ENCODE measurements at places on chromosomes 2 and 18.

- no peak for DNase-seq
Measured at GRCh38 chr18:8841781-8842485, 136.6 kb downstream of the MTCL1 start.

DNA sequence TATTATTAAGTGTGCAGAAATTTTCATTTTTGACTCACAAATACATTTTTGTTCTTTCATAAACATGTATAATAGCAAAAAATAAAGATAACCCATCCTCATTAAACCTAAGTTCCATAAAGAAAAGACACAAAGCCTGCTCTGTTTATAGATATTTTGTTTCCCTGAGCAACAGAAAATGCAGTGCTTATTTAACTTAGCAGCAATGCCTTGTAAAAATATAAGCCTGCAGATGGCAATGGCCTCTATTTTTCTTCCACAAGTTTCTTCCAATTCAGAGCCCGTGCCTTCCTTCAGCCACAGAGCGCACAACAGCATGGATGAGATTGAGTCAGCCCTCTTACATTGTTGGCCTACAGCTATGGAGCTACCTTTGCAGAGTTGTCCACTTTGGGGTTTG, 43.6 kb downstream of the PKP4 start:
- DNase-seq, result no peak

GRCh38 chr18:74868461-74868860, 270.8 kb downstream of the ZNF407 start:
- no peak for DNase-seq

DNA sequence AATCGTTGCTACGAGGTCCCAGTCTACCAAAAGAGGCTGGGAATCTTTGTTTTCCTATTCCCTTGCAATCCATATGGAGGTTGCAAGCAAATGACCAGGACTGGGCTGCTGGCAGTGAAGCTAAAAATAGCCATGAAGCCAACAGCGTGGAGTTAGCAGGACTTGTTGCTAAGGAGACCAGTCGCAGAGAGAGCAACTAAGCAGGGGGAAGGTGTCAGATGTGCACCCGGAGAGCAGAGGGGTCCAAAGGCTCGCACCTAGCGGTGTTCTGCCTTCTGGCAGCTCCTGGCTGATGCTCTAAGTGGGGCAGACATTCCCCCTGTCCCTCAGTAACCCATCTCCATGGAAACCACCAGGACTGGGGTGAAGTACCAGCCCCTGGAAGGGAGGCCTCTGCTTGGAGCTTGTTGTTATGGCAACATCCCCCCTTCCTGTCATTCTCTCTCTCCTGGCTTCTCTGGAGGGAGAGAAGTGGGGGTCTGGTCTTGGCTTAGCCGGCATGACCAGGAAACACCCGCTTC, 84.6 kb downstream of the DNMT3A start:
- DNase-seq, result peak; percentile 40

- no peak for DNase-seq
Measured at GRCh38 chr2:144030791-144031190, 489.1 kb downstream of the ZEB2 start.

DNA sequence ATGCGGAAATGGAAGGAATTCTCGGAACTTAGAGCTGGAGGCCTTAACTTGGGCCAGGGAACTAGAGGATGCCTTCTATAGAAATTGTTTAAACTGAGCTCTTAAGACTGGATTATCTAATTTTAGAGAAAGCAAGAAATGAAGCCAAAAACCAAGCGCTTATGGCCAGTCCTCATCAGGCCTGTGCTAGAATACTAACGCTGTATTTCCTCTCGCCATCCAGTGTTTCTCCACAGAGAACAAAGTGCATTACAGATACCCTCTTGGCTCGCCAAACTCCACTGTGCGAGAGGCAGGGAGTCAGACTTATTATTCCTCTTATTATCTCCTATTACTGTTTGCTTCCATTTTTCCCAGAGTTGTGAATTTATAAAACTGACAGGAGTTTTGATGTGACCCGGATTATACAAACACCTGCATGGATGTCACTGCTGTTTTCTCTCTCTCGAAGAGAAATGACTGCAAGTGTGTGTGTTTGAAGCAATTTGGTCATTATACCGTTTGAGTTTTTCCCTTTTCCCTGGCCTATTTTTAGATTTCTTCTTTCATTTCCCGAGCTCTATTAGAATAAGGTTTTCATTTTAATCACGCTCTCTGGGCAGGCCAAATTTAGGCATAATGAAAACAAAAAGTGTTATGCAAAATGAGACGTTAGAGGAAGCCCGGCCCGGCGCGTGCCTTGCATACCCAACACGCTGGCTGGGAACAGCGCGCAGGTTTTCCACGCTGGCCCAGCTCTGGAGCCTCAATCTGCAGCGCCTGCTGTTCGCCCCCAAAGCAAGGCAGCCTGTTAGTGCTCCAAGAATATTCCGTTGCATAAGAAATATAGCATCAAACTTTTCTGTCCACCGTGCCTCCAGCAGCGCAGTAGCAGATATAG, 103.3 kb downstream of the ALK start:
- no peak for DNase-seq

DNA sequence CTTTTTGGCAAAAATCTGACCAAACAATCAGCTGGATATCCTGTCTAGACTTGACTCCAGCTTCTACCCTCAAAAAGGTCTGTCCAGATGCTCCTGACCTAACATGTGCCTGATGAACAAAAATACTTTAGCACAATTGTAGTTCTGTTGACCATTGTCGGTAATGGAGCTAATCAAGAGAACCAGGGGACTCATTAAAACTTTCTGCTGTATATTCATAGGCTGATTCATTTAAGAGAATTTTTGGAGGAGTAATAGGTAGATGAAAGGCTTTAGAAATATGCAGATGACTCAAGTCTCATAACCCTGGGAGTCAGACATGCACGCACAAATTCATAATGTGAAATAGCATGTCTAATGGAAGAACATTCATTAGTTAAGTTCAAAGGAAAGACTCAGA, 514.2 kb downstream of the TXNL1 start:
- no peak for DNase-seq

GRCh38 chr2:101030866-101031554, 28.9 kb downstream of the RPL31 start:
- no peak for DNase-seq

DNA sequence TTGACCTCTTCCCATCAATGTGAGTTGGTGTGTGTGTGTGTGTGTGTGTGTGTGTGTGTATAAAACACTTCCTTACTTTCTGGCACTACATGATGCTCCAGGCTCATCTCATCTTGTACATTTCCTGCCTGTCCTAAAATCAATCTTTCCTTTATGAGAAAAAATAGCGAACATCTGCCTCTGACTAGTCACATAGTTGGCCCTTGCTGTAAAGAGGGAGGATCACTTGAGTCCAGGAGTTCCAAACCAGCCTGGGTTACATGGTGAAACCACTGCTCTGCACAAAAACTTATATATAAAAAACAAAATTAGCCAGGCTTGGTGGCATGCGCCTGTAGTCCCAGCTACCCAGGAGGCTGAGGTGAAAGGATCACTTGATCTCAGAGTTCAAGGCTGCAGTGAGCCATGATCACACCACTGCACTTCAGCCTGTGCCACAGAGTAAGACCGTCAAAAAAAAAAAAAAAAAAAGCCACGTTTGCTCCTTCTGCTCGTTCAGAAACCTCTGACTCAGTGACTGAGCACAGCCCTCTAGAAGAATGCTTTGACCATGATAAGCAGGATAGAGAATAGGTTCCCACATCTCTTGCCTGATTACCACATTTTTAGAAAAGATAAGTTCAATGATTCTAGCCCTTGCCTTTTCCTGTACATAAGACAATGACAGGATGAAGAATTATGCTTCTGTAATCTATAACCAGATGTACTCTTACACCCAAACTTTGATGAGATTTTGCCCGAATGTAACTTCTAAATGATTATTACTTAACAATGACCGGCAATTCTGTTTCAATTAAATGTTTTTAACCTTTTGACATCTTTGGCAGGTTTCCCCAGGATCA, 45.2 kb upstream of the ST3GAL5 start:
- no peak for DNase-seq

DNA sequence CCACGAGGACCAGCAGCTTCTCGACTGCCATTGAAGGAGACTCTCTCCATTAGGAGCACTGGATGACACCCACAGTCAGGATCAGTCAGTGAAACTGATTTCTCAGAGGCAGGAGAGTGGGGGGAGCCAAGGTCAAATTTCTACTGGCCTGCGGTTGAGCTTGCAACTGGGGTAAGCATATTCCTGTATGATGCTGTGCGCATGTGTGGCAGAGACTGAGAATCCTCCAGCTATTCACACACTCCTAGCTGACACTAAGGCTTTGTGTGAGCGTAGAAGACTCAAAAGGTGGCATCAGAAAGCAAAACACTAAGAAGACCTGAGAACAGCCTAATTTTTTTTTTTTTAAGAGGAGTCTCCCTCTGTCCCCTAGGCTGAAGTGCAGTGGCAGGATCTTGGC, 19.8 kb upstream of the TTL start:
- DNase-seq, result no peak

DNA sequence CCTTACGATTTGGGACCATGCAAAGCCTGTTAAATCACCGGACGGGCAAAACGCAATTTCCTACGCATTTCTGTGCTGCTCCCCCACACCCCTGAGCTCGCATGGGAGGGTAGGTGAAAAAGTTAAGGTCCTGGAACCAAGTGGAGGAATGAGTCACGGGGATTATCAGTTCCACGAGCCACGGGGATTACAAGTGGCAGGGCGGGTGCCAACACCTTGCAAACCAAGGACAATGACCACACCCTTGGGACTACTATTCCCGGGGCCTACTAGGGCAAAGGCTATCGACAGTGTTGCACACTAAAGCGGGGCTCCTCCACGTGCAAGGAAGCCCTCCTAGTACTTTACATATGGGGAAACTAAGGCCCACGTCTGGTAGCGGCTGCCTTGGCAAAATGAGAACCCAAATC, 447 bp downstream of the RETSAT start:
- peak; percentile 80 for DNase-seq

DNA sequence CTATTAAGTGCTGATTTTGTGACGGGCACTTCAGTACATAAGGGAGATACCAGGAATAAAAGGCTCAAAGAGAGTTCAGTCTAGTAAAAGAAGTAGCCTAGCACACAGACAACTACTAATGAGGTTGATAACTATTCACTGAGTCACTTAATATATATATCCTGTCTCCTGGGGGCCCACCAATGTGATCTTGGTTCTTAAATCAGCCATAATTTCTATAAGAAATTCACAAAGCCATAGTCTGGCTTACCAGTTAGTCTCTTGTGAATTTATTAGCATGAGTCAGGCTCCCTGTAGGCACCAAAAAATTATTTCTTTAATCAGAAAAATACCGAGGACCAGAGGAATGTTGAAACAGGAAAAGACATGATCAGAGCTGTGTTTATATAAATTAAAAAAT, 10.4 kb downstream of the KCNE4 start:
- no peak for DNase-seq
